ENCODE measurements at places on chromosomes 3 and 15.

DNA sequence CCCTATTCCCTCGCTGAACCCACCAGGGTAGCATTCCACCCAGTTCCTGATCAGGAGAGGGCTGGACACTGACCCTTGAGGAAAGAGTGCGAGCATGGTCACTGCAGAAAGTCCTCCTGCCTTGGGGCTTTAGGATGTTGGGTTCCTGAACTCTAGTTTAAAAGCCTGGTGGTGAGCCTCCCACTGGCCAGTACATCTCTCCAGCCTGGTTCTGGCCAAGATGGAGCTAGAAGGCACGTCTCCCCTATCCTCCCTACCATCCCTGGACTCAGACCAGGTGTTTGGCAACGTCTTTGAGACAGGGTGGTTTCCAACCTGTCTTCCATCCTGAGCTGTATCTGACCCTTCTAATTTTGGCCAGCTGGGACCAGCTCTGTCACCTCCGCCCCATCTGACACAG is 31.4 kb downstream of the NBEAL2 start:
- DNase-seq = no peak

GRCh38 chr3:168476360-168476980 is 380.7 kb upstream of the GOLIM4 start:
- no peak for DNase-seq

- no peak for DNase-seq
Measured at GRCh38 chr15:73028831-73029451, 23.3 kb upstream of the NEO1 start.

DNA sequence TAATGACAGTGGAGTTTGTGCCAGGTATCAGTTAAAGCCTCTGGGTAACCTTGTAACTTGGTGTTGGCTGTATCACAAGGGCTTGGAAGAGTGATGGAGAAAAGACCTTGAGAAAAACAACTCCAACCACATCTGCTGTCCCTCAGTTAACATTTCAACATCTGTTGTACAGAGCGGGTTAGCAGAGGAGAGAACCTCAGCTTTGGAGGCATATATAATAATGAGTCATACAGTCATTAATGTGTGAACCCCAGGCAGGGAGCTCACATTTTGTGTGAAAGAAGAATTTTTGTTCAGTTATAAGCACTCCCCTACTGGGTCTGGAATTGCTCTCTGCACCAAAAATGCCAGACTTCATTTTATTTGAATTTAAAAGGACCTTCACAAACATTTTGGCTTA is 439.5 kb downstream of the PDCD6IP start:
- no peak for DNase-seq

DNA sequence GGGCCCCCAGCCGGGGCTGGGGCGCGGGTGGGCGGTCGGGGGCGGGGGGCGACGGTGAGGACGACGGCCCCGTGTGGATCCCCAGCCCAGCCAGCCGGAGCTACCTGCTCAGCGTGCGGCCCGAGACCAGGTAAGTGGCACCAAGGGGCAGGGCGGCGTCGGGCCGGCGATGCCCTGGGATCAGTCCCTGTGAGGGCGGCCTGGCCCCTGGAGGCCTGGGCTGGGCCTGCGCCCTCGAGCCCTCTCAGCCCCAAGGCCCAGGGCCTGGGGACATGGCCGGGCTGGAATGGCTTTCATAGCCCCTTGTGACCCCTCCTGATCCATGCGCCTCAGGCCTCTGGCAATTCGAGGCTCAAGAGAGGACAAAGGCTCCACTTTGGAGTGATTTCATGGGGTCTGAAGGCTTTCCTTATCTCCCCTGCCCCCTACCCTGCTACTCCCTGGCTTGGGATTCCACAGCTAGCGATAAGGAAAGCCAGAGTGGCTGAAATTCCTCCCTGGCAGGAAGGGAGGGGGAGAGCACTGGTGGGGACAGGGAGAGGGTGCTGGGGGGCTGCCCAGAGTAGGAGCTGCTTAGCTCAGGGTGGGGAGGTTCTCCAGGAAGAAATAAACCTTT is 418 bp downstream of the ALPK3 start:
- DNase-seq = no peak

DNA sequence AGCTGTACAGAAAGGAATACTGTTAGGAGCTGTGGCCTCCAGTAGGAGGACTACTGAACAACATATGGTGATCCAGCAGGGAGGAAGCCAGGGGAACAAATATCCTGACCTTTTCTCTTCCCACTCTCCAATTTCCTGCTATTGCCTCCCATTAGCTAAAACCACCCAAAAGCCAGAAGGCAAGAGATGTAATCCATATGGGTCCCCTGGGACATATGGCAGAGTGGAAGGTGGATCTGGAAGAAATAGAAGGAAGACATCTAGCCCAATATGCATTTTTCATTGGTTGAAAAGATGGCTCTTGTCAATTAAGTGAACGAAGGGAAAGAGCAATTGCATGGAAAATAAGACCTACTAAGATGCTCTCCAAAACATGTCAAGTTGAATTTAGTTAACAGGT is 167.2 kb downstream of the CNTN3 start:
- no peak for DNase-seq

GRCh38 chr3:133570139-133570936 is 3.1 kb upstream of the CDV3 start:
- no peak for DNase-seq

DNA sequence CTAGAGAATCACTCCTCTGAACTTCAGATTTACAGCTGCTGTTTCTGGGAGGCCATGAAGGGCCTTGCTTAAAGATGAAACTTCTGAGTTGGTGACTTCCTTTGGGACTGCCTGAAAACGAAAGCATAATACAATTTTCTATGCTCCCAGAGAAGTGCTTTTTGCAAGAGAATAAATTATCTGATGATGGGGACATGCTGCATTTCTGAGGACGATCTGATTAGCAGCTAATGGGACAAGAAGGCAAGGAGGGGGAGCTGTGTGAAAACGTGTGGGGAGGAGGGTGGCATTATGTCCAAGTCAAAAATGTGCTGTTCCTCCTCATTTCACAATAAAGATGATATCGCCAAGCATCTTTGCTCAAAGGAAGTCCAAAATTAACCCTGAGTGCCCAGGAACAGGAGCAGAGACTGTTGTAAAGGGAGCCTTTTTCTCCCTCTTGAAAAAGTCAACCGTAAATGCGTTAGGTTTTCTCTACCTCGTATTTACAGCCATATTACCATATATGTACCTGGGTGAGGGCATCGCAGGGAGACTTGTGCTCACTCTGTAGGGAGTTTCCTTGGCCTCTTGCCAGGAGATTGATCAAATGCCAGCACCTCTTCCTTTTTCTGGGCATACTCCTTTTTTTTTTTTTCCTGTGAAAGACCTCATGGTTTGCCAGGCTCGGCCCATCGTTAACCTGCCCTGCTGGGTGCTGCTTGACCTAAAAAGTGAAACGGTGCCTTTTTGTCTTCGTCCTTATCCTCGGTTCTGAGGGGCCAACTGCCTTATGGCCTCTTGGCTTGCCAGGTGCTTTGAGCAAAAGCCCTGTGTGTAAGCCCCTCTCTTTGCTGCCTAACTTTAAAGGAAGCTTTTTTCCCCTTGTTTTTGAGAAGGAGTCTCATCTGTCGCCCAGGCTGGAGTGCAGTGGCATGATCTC is 11.5 kb downstream of the ITPR1 start:
- peak; percentile 73 for DNase-seq

GRCh38 chr15:34373951-34374350 is 7.0 kb upstream of the LPCAT4 start:
- no peak for DNase-seq

- DNase-seq = no peak
Measured at GRCh38 chr3:126348308-126348920, 8.8 kb downstream of the KLF15 start.

DNA sequence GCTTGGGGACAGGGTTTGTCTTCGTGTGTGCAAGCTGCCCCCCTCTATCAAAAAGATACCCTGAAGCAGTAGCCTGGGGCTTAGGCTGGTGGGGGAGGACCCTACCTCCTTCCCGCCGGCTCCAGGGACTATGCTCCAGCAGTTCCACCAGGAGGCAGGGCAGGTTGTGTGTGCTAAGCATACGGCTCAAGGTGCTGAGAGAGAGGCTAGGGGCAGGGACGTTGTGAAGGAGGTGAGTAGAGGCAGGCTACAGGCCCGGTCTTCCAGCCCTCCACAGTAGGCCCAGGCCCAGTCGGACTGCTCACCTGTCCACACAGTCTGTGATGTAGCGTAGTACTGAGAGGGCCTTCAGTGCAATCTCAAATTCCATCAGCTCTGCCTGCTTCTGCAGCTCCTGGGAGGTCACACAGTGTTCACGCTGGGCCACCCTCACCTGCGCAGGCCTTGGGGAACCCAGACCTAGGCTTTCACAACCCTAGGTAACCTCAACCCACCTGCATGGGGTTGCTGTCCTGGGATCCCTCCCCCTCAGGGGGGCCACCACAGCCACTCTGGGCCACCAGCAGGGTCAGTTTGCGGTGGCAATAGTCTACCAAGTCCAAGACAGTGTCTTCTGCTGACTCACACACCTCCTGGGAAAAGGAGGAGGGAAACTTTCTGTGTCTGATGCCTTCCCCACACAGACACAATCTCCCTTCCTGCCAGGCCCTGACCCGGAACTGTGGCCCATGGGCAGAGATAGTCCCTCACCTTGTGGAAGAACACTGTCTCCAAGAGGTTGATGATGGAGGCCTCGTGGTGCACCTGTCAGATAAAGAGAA is 2.4 kb upstream of the RASSF1 start:
- DNase-seq = no peak

DNA sequence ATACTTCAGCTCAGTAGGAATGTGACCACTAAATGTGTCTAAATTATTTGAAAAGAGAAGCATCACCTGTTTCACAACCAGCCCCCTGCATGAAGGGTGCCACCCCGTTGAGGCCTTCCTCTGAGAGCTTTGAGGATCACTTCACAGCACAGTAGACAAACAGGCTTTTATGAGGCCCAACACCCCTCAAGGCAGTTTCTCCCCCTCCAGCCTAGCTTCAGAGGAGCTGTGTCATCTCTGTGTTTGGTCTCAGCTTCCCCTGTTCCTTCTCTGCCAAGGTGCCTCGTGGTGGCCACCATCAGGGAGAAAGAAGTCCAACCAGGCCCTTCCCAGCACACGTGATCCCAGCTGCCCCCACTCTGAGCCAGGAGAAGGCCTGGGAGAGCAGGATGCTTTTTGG is 21.6 kb upstream of the DUSP7 start:
- DNase-seq = no peak

GRCh38 chr15:77036537-77037387 is 34.1 kb downstream of the TSPAN3 start:
- DNase-seq = no peak

DNA sequence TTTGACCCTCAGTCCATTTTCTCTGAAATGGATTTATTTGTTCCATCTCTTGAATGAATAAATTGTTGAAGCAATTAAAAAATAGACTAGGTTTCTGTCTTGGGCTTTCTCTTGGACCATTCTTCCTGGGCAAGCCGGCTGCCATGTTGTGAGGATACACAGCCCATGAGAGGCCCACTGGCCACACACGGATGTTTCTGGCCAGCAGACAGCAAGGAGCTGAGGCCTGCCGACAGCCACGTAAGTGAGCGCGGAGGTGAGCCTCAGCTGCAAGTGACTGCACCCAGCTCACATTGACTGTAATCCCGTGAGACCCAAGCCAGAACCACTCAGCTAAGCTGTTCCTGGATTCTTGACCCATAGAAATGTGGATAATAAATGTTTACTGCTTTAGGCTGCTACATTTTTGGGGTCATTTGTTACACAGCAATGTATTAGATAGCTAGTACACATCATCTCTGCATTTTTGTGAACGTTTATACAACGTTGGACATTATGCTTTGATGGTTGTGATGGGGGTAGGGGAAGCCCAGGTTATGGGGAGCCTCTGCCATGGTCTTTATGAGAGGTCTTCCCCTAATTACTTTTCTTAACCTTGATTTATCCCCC is 22.8 kb downstream of the IDH3A start:
- DNase-seq = no peak

GRCh38 chr3:100107221-100107814 is 7.0 kb downstream of the FILIP1L start:
- no peak for DNase-seq

DNA sequence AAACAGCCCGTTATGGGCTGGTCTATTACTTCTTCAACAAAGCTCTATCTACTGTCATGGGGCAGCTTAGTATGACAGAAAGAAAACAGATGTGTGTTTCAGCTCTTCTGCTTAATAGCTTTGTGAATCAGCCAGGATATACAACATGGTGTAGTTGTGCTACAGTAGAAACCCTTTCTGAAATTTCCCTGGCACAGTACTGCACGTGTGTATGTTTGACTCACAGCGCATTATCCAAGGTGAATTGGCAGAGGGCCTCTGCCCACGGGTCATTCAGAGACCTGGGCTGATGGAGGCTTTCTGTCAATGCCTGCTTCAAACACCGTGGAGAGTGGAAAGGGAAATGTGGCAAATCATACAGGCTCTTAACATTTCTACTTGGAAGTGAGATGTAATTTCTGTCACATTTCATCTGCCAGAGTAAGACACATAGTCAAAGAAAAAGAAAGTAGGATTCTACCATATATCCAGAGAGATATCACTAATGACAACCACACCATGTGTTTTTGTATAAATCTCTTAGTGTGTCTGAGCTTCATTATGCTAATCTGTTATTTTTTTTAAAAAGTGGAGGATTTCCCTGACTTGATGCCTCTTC is 505.1 kb downstream of the CNTN4 start:
- no peak for DNase-seq

DNA sequence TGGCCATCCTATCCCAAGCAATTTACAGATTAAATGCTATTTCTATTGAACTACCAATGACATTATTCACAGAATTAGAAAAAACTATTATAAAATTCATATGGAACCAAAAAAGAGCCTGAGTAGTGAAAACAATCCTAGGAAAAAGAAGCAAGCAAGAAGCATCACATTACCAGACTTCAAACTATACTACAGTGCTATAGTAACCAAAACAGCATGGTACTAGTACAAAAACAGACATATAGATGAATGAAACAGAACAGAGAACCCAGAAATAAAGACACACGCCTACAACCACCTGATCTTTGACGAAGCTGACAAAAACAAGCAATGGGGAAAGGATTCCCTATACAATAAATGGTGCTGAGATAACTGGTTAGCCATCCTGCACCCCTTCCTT is 152.2 kb downstream of the TNIK start:
- DNase-seq = no peak

Measured in CMK (cell line).